Gastroesophageal sphincter (tissue), 4 donors: ENCODE measurements at places on chromosomes 3 and 15. TPM values are rescaled to one million over a fixed set of nuclear protein-coding genes. Genes with fewer than 3 reads are reported as not detected.
A peak's percentile ranks its signal among the peaks of the same experiment; 100 is the strongest.

GRCh38 chr3:70603103-70603502 is 290.7 kb upstream of the MDFIC2 start:
- no peak overlapping the region for H3K4me3 ChIP-seq
- no peak overlapping the region for H3K27ac ChIP-seq
- ATAC-seq = no peak
- H3K36me3 ChIP-seq = no peaks in the 10 kb centered on the region
- no peaks in the 10 kb centered on the region for H3K27me3 ChIP-seq

DNA sequence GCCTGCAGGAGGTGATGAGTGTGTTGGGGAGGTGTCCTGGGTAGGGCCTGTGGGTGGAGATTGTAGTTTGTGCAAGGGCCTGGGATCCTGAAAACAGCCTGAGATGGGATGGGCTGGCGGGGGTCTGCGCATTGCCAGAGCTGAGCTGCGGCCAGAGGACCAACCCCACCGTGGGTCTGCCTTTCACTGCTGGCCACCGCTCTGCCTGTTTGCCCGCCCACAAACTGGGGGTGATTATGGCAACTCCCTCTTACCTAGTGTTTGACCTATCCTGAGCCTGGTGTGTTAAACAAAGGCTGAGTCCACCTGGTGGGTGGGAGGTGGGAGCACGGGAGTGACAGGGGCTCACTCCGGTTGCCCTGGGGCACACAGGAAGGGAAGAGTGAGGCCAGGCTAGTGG is 9.8 kb downstream of the ABTB1 start:
- H3K27me3 ChIP-seq = no peaks in the 10 kb centered on the region
- peaks cover 12% of the 10 kb centered on the region for H3K4me1 ChIP-seq
- H3K27ac ChIP-seq = no peak overlapping the region
- no peak overlapping the region for H3K4me3 ChIP-seq

- H3K4me1 ChIP-seq = no peaks in the 10 kb centered on the region
- no peak overlapping the region for H3K4me3 ChIP-seq
- ATAC-seq = no peak
- H3K27me3 ChIP-seq = peaks cover 29% of the 10 kb centered on the region
These were observed 40.0 kb downstream of the SLC6A11 start for GRCh38 chr3:10855871-10856662.

GRCh38 chr15:98440917-98441316 is 207.4 kb upstream of the IGF1R start:
- no peak overlapping the region for H3K27ac ChIP-seq
- H3K4me1 ChIP-seq = peaks cover 8% of the 10 kb centered on the region
- peaks cover 3% of the 10 kb centered on the region for H3K27me3 ChIP-seq
- H3K36me3 ChIP-seq = no peaks in the 10 kb centered on the region
- ATAC-seq = no peak

DNA sequence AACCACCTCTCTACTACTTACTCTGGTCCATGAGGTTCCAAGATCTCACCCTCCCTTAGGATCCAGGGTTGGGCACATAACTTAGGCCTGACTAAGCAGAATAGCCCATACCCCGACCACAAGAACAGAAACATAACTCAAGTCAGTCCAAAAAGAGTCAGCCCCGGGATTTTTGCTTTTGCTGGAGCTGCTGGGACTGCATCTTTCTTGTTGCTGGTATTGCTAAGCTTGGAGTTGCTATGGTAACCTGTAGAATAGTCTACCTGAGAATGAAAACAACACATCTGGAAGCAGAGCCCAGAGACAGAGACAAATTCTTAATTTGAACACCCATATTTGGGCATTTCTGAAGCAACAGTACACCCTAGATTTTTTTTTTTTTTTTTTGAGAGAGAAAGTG is 6.5 kb downstream of the RUBCN start:
- H3K4me1 ChIP-seq = no peaks in the 10 kb centered on the region
- no peak overlapping the region for H3K4me3 ChIP-seq
- no peaks in the 10 kb centered on the region for H3K36me3 ChIP-seq
- no peak for ATAC-seq
- no peaks in the 10 kb centered on the region for H3K27me3 ChIP-seq
- H3K27ac ChIP-seq = no peak overlapping the region

- H3K4me1 ChIP-seq = no peaks in the 10 kb centered on the region
- H3K27me3 ChIP-seq = no peaks in the 10 kb centered on the region
- no peaks in the 10 kb centered on the region for H3K36me3 ChIP-seq
- no peak overlapping the region for H3K27ac ChIP-seq
These were observed 20.2 kb upstream of the CPNE9 start for GRCh38 chr3:9683426-9683825.

Gene GOLGA8T
- not detected for total RNA-seq

DNA sequence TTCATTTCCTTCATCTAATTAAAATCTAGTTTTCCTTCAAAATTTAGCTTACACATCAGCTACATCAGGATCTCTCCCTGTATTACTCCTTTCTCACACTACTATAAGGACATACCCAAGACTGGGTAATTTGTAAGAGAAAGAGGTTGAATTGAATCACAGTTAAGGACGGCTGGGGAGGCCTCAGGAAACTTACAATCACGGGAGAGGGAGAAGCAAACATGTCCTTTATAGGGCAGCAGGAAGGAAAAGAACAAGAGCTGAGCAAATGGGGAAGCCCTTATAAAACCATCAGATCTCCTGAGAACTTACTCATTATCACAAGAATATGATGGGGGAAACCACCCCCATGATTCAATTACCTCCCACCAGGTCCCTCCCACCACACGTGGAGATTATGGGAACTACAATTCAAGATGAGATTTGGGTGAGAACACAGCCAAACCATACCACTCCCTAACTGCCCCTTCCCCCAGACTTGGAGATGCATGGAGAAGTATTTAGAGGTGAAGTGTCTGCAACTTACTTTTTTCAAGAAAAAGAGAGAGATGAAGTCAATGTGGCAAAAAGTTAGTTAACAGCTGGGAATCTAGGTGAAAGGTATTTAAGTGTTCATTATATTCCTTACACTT is 21.3 kb downstream of the PRTG start:
- no peak overlapping the region for H3K27ac ChIP-seq
- H3K4me3 ChIP-seq = no peak overlapping the region
- H3K4me1 ChIP-seq = no peaks in the 10 kb centered on the region
- peaks cover 5% of the 10 kb centered on the region for H3K27me3 ChIP-seq

GRCh38 chr15:67613211-67613610 is 70.7 kb downstream of the MAP2K5 start:
- no peaks in the 10 kb centered on the region for H3K36me3 ChIP-seq
- H3K4me1 ChIP-seq = no peaks in the 10 kb centered on the region
- H3K27me3 ChIP-seq = no peaks in the 10 kb centered on the region
- no peak overlapping the region for H3K27ac ChIP-seq

DNA sequence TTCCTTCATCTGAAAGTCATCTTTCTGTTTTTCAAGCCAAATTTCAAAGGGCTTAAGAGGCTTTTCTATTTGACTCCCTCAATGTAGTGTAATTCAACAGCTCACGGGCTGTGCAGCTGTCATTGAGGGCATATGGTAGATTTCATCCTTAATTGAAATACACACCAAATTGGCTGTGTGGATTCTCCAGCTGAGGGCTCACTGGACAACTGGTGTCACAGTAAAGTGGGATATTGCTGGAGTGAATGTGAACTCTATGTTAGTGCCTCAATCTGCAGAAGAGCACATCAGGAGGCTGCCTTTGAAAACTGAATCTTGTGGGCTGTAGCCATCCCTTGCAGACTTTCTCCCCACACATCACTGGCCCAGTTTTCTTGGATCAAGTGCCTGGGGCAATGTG is 120.1 kb downstream of the GALK2 start:
- no peaks in the 10 kb centered on the region for H3K4me1 ChIP-seq
- peaks cover 48% of the 10 kb centered on the region for H3K36me3 ChIP-seq
- H3K4me3 ChIP-seq = no peak overlapping the region

Gene TMEM207
- total RNA-seq = not detected

GRCh38 chr3:63914312-63914711 is 2.1 kb upstream of the SCAANT1 start:
- peaks cover 3% of the 10 kb centered on the region for H3K4me1 ChIP-seq
- H3K36me3 ChIP-seq = peaks cover 19% of the 10 kb centered on the region
- H3K4me3 ChIP-seq = peak overlapping the region; percentile 59
- ATAC-seq = no peak
- peak overlapping the region; percentile 100 for H3K27ac ChIP-seq

DNA sequence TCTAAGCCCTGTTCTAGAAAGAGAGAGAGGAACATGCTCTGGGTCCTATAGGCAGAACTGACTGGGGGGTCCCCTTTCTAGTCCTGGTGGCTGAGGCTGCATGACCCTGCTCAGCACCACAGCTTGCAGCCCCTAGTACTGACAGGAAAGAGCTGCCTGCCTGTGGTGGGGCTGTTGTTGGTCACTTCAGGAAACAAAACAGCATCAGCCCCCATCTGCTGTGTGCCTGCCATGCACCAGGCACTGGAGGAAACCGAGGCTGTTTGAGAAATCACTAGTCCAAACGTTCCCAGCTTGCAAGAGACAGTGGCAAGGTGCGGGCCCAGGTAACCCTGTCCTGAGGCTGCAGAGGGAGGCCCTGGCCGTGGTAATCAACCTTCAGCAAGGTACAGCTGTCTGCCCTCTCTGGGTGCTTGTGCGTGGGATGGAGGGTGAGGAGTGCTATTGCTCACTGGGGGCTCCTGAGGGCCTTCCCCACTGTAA is 90.6 kb downstream of the IQSEC1 start:
- H3K27ac ChIP-seq = no peak overlapping the region
- H3K4me1 ChIP-seq = no peaks in the 10 kb centered on the region
- H3K4me3 ChIP-seq = no peak overlapping the region
- no peaks in the 10 kb centered on the region for H3K27me3 ChIP-seq

Gene CLDND1
- total RNA-seq = 189 TPM

GRCh38 chr3:183664913-183665381 is 29.5 kb downstream of the KLHL24 start:
- no peak overlapping the region for H3K4me3 ChIP-seq
- peaks cover 67% of the 10 kb centered on the region for H3K36me3 ChIP-seq
- H3K4me1 ChIP-seq = no peaks in the 10 kb centered on the region
- H3K27ac ChIP-seq = peak overlapping the region; percentile 55

DNA sequence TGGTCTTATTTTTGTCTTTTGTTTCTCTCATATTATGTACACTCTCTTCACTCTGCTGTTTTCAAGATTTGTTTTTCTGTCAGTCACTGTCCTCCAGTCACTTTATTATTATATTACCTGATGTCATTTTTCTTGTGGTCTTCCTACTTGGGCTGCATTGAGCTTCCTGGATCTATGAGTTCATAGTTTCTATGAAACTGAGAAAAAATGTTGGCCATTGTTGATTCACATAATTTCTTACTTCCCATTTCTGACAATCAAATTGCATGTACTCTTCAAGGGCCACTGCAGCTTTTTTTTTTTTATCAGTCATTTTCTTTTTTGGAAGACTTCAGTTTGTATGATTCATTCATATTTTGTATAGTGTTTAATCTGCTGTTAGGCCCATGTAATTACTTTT is 1180.6 kb upstream of the GBE1 start:
- no peaks in the 10 kb centered on the region for H3K4me1 ChIP-seq
- no peak for ATAC-seq
- no peak overlapping the region for H3K27ac ChIP-seq
- H3K36me3 ChIP-seq = no peaks in the 10 kb centered on the region
- H3K4me3 ChIP-seq = no peak overlapping the region

DNA sequence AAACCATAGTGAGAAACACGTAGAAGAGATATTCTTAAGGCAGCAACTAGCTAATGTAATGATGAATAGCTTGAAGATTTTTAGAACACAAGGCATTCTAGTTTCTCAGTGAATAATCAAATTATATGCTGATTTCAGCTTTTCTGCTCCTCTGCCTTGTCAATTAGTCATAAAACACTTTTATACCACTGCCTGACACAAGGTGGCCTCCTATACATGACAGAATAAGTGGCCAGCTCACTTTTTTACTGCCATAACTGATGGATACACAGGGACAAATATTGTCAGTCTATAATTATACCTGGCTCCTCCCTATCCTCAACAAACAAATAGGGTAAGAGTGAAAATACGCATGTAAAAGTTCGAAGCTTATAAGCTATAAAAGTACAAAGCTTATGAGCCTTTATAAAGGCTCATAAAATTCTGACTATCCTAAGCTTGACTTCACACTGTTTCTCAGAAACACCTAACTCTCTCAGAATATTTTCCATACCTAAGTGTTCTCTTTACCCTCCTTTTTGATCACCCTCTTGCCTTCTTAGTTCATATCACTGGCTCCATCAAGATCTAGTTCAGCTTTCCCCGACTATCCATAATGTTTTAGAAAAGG is 81.6 kb downstream of the HERC1 start:
- no peak overlapping the region for H3K27ac ChIP-seq
- peaks cover 81% of the 10 kb centered on the region for H3K36me3 ChIP-seq
- peak; percentile 46 for ATAC-seq

- no peak overlapping the region for H3K27ac ChIP-seq
- no peak for ATAC-seq
- peaks cover 65% of the 10 kb centered on the region for H3K36me3 ChIP-seq
- H3K4me1 ChIP-seq = peaks cover 27% of the 10 kb centered on the region
- no peaks in the 10 kb centered on the region for H3K27me3 ChIP-seq
These were observed 42.7 kb downstream of the CCNB2 start for GRCh38 chr15:59147666-59148065.

Gene CHRNA5
- 1.5 TPM for total RNA-seq

DNA sequence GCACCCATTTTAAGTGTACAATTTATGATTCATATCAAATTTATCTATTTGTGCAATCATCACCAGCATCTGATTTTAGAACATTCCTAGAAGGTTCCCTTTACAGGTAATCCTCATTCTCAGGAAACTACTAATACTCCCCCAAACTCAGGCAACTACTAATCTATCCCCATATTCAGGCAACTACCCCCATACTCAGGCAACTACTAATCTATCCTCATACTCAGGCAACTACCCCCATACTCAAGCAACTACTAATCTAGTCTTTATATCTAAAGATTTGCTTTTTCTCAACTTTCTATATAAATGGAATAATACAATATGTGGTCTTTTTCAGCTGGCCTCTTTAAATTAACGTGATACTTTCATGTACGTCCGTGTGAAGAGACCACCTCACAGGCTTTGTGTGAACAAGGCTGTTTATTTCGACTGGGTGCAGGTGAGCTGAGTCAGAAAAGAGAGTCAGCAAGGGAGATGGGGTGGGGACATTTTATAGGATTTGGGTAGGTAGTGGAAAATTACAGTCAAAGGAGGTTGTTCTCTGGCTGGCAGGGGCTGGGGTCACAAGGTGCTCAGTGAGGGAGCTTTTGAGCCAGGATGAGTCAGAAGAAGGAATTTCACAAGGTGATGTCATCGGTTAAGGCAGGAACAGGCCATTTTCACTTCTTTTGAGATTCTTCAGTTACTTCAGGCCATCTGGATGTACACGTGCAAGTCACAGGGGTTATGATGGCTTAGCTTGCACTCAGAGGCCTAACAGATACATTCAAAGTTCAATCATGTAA is 1444.5 kb upstream of the CADM2 start:
- no peak overlapping the region for H3K4me3 ChIP-seq
- H3K27me3 ChIP-seq = no peaks in the 10 kb centered on the region
- ATAC-seq = no peak
- H3K36me3 ChIP-seq = no peaks in the 10 kb centered on the region
- no peaks in the 10 kb centered on the region for H3K4me1 ChIP-seq
- no peak overlapping the region for H3K27ac ChIP-seq

DNA sequence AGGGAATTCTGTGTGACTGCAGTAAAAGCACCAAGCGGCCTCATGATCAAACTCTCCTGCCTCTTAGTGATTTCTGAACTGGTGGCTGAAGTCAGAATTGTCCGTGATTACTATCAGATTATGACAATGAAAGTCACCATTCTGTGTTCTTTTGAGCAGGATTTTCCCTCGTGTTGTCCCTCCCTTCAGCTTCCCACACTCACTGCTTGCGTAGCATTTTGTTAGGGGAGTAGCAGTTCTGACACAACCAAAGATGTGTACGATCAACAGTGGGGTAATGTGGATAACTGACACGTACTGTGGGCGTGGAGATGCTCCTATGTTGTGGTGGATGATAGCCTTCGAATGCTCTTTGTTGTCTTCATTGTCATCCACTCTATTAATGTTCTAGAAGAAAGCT is 67.8 kb upstream of the ICE2 start:
- H3K27ac ChIP-seq = no peak overlapping the region
- no peak for ATAC-seq
- no peaks in the 10 kb centered on the region for H3K36me3 ChIP-seq
- no peaks in the 10 kb centered on the region for H3K4me1 ChIP-seq
